ENCODE measurements at places on chromosomes 12 and 14.

- DNase-seq = no peak
Observed at GRCh38 chr12:74619884-74620283, 82.2 kb downstream of the ATXN7L3B start.

- DNase-seq = no peak
Observed at GRCh38 chr14:101600336-101600890, 39.1 kb downstream of the DIO3 start.

DNA sequence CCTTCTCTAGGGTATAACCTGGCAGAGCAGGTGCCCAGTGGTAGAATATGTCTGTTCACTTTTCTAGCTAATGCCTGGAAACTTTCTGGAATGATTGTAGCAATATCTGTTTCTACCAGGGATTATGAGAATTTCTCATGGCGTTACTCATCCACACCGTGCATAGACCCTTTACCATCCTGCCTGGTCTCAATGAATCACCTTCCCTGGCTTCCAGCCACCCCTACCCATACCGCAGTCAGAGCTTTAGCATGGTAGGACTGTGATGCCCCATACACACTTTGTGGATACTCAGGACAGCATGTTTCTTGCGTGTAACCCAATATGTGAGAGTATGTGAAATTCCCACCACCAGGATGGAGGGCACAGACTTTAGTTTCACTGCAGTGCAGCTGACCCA, 45.4 kb downstream of the TUNAR start:
- DNase-seq = no peak

- DNase-seq = peak; percentile 60
Observed at GRCh38 chr12:7142056-7142644, 12.0 kb downstream of the CLSTN3 start.

DNA sequence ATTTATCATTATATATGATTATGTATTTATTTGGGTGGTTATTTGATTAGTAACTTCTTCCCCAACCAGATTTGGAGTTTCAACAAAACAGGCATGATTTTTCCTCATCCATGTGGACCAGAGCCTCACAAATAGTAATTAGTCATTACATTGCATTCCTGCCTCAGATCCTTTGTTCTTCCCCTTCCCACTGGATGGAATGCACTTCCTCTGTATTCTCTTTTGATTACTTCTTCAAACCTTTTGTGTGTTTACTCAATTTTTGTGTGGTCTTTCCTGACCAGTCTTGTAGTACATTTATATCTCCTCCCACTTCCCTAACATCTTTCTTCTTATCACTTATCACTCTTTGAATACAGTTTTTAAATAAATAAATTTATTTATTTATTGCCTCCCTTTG, 15.5 kb downstream of the SYT1 start:
- DNase-seq = no peak

DNA sequence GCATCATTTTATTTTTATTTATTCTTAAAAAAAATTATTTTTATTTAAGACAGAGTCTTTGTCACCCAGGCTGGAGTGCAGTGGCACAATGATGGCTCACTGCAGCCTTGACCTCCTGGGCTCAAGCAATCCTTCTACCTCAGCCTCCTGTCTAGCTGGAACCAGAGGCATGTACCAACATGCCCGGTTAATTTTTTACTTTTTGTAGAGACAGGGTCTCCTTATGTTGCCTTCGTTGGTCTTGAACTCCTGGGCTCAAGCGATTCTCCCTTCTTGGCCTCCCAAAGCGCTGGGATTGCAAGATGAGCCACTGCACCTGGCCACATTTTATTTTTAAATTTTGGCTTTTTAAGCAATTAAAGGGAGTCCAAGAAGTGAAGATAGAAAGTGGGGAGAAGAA, 21.4 kb downstream of the TTC6 start:
- DNase-seq = no peak

DNA sequence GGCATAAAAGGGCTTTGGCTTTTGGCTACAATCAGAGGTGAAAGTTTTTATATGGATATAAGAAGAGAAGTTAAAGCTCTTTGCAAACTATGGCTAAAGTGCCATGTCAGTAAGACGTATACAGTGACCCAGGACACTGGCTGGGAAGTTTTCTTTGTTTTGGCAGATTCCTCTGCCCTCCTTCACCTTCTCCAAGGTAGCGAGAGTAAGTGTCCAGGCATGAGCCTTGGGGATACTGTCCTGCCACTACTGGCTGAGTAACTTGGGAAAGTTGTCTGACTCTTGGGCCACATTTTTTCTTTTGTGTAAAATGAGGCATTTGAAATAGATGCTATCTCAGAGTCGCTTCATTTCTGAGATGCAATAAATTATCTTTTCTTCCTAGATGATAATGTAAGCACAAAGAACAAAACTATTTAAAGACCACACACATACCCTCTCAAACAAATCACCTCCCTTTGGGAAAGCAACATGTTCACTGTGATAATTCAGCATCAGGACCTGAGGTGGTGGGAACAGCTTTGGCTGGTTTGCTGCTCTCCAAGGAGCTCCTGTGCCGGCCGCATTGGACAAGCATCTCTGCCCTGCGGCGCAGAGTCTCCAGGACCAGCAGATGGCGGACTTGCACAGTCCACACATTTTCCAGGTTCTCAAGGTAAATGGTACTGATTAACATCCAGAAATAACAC, 106.3 kb downstream of the PTCSC3 start:
- peak; percentile 69 for DNase-seq

DNA sequence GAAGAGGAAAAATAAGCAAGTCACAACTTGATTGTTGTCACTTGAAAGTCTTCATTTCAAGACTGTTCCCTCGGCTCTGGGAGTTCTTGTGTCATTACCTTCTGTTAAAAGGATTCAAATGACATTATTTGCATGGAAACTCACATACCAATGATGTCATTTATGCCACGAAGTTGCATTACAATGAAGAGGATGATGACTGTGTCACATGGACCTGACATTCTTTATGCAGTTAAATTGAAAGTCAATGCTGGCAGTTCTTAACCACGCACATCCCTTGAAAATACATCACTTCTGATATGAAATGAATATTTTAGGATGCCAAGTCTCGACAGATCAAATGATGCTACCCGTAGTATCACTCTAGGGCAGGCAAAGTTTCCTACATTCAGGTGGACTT, 1069.5 kb downstream of the VRK1 start:
- peak; percentile 6 for DNase-seq

DNA sequence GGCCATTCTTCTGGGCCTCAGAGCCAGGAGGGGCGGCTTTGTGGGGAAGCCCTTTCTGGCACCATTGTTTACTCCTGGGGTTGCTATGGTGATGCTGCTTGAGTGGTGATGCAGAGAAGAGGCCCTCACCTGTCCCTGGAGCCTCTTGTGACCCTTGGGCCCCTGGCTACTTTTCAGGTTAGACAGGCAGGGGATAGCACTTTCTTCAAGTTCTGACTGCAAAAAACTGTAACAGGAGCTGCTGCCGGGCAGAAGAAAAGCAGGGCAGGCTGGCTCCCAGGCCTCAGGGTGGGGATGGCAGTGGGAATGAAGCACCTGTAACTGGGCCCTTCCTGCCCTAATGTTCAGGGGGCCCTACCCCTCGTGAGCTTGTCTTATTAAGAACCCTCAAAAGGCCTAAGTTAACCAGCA, at the start of gene TEX52:
TEX52 (minus strand) TSS at position 19 of the 411 bp plus-strand sequence; CDS start at position 6, 13 bp downstream.
- no peak for DNase-seq

DNA sequence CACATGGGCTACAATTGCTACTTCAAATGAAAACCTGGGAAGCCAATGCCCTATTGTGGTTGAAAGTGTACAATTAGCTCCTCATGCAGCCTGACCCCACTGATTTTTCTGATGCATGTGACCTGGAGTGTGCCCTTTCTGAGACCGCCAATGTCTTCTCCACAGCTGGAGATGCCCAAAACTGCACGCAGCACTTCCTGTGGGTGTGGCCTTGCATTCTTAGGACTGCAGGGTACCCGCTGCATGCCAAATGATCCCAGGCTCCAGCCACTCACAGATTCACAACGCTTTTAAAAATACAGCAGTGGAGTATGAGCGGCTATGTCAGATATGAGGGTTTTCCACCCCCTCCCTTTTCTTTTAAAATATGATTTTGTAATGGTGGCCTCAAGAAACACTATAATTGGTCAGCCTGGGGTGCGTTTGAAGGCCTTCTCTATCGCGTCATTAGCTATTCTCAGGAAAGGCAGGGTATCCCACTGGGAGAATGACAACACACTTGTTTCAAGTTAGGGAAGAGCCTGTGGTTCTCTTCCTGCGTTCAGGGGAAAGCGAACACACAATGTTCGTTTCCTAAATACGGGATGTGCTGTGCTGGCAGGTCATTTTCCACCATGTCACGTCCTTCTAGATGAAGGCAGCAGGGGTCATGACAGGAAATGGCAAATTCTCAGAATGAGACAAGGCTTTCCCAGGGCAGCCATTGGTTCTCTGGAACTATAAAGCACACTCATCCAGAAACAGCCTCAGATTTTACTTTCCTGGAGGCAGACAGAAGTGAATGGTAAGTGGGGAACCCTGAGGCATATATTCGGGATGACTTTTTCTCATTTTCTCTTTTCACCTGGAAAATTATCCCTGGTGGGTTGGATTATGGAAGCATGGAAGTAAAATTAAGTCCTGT, at the start of gene APOLD1:
APOLD1 (plus strand) TSS at position 749 of the 904 bp plus-strand sequence; CDS start at position 782, 33 bp downstream.
- peak; percentile 90 for DNase-seq

- no peak for DNase-seq
Observed at GRCh38 chr14:102344485-102344884, 18.2 kb downstream of the CINP start.

- DNase-seq = no peak
Observed at GRCh38 chr12:115035535-115036107, 351.6 kb upstream of the TBX3 start.

DNA sequence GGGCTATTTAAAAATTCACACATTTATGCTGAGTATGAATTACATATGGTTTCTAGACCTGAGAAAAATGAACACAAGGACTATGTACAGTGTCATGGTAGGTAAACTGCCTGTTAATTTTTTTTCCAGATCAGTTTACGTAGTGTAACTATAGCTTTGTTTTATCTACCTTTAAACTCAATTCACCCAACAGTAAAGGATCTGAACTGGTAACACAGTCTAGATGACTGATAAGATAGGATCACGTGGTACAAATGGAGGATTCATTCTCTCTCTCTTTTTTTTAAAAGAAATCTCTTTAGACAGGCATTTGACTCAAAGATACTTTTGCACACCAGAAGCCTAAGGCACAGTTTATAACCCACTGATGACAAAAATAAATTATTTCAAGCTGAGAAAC, 130.8 kb upstream of the ATP2B1 start:
- DNase-seq = no peak

GRCh38 chr12:3885277-3886094, 12.3 kb upstream of the PARP11 start:
- peak; percentile 53 for DNase-seq

DNA sequence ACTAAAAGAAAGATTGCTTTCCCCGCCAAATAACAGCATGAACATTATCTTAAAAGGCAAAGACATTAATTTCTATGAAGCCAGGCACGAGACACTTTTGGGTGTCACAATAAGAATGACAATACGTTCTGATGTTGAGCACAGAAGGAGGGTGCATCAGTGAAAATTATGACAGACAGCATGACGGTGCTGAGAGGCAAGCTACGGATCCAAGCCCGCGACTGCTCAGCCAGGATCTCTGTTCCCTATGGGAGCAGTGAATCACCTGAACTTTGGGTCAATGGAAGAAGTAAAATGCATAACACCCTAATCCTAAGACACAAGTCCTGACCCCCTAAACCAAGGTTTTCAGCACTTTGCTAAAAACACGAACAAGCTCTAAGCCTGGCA, 51.7 kb downstream of the SLC25A47 start:
- no peak for DNase-seq

DNA sequence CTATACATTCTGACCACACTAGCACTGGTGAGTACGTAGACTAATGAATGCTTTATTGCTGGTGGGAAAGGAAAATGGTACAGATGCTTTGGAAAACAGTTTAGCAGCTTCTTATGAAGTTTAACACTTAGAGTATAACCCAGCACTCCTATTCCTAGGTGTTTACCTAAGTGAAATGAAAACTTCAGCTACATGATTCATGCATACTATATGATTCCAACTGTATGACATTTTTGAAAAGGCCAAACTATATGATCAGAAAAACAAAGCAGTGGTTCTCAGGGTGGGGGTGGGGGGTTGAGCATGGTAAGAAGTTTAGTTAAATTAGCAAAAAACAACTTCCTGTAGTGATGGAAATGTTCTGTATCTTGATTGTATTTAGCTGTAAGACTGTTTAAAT, 22.1 kb upstream of the ARID4A start:
- no peak for DNase-seq

GRCh38 chr14:32706721-32707519, 231.8 kb upstream of the NPAS3 start:
- DNase-seq = peak; percentile 28

DNA sequence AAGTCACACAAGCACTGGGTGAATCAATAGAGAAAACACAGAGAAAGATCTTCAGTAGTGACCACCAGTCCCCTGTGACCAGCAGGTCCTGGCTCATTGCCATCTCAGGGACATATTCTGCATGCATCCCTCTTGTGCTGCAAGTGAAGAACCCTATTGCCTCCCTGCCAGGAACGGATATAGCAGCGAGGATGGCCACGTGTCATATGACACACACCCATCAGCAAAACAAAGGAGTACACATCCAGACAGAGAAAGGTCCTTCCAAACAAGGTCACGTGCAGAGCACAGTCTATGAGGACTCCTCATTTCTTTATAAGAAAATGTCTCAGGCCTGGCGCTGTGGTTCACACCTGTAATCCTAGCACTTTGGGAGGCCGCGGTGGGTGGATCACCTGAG, 638.4 kb downstream of the FLRT2 start:
- no peak for DNase-seq

DNA sequence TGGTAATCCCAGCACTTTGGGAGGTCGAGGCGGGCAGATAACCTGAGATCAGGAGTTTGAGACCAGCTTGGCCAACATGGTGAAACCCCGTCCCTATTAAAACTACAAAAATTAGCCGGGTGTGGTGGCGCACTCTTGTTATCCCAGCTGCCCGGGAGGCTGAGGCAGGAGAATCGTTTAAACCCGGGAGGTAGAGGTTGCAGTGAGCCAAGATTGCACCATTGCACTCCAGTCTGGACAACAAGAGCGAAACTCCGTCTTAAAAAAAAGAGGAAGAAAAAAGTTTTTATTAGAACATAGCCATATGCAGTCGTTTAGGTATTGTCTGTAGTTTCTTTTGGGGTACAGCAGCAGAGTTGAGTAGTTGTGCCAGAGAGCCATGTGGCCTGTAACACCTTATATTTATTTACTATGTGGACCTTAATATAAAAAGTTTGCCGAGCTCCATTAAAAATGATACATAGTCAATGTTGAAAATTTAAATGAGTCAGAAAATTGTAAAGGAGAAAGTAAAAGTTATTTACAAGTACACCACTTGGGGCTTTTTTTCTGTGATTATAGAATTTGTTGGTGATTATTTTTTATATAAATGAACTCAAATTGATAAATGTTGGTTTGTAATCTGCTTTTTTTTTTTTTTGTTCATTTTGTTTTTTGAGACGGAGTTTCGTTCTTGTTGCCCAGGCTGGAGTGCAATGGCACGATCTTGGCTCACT, 2.2 kb downstream of the ADIPOR2 start:
- no peak for DNase-seq

- no peak for DNase-seq
Observed at GRCh38 chr12:52296572-52297215, 5.4 kb upstream of the KRT81 start.
